Type B pancreatic cell (in vitro differentiated cells): ENCODE measurements at places on chromosomes 3 and 15. TPM values are rescaled to one million over a fixed set of nuclear protein-coding genes. Genes with fewer than 3 reads are reported as not detected.

Gene MYO1E
- total RNA-seq, result 55.6 and 59.8 TPM in 2 replicates

Gene MB21D2
- total RNA-seq, result 14.1 and 23.1 TPM in 2 replicates

Gene COL7A1
- total RNA-seq, result 17.6 and 32.3 TPM in 2 replicates

Gene ACKR4
- total RNA-seq, result 0.29 and 1.9 TPM in 2 replicates

Gene HDC
- 0.14 TPM in 1 of 2 replicates, not detected in the other for total RNA-seq

Gene IMPG2
- 0.43 and 0.53 TPM in 2 replicates for total RNA-seq

Gene CCDC80
- total RNA-seq, result 169 and 174 TPM in 2 replicates

Gene BCL2A1
- total RNA-seq, result not detected in 2 replicates

Gene SLC51B
- total RNA-seq, result 1.2 and 5.7 TPM in 2 replicates

Gene SH2D7
- total RNA-seq, result not detected in 2 replicates

Gene LACTB
- 10.9 and 12.6 TPM in 2 replicates for total RNA-seq

Gene CNTN6
- 0.64 and 3.3 TPM in 2 replicates for total RNA-seq

Gene PP2D1
- total RNA-seq, result not detected in 2 replicates
